Left lung (tissue), 14 donors: ENCODE measurements at places on chromosomes 5 and 9.

- no peak for DNase-seq
These were observed 24.6 kb downstream of the COL5A1 start for GRCh38 chr9:134666208-134666607.

GRCh38 chr5:10747678-10748622 lies 13.1 kb downstream of the DAP start:
- no peak for DNase-seq

DNA sequence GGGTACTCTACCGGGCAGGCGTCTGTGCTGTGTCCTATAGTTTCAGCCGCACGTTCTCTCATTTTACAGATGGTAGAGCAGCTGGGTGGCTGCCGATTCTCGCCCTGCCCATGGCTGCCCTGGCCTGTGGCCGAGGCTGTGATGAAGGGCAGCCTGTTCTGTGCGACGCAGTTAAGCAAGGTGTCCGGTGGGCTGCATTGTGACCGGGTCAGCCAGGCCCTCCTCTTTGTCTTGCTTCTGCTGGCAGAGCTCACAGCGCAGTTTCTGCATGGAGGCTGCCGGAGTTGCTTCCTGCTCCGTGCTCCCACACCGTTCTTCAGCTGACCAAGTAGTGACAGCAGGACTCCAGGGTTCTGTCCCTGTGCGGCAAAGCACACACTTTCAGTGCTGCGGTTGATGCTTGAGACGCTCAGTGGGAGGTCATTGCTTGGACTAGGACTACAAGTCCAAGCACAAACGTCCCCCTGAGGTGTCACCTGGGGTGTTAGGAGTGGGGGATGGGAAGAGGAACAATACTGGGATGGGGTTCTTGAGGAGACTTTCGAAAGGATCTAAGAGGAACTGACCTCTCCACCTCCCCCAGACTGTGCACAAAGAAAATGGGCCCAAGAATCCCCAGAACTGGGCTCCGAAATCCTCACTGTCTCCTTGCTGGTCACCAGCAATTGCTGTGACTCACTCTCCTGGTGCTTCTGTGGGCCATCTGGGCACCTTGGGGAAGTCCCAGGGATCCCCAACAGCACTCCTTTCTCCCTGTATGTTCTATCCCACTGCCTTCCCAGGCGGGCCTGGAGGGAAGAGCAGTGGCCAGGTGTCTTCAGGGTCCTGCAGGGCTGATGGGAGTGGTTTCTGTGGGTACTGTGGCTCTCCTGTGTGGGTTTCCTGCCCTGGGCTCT lies 58.2 kb downstream of the GADD45G start:
- DNase-seq, result peak; percentile 59

GRCh38 chr9:84669013-84669287 lies 579 bp upstream of the NTRK2 start:
- DNase-seq, result no peak

DNA sequence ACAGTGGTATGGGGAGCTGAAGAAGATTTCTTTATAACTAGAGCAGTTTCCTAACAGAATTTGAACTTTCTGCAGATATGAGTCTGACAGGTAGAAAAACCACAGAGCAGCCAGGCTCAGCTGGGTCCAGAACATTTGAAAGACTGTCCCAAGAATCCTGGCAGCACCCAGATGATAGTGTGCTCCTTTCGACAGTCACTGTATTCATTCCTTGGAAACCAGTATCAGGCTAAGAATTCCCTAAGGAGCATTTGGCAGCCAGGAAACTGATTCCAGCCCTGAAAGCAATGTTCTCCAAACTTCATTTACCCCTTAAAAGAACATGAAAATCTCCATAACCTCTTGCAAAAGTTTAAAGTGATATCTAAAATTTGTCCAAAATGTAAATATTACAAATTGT lies 123.0 kb upstream of the MTAP start:
- no peak for DNase-seq

- DNase-seq, result no peak
These were observed 5.1 kb downstream of the SPAAR start for GRCh38 chr9:35914301-35914807.

GRCh38 chr5:146921225-146921624 lies 42.7 kb upstream of the PPP2R2B start:
- no peak for DNase-seq
